ENCODE measurements at places on chromosomes 11 and 22.

- DNase-seq, result no peak
These were observed 711.6 kb downstream of the METTL15 start for GRCh38 chr11:28819741-28820140.

DNA sequence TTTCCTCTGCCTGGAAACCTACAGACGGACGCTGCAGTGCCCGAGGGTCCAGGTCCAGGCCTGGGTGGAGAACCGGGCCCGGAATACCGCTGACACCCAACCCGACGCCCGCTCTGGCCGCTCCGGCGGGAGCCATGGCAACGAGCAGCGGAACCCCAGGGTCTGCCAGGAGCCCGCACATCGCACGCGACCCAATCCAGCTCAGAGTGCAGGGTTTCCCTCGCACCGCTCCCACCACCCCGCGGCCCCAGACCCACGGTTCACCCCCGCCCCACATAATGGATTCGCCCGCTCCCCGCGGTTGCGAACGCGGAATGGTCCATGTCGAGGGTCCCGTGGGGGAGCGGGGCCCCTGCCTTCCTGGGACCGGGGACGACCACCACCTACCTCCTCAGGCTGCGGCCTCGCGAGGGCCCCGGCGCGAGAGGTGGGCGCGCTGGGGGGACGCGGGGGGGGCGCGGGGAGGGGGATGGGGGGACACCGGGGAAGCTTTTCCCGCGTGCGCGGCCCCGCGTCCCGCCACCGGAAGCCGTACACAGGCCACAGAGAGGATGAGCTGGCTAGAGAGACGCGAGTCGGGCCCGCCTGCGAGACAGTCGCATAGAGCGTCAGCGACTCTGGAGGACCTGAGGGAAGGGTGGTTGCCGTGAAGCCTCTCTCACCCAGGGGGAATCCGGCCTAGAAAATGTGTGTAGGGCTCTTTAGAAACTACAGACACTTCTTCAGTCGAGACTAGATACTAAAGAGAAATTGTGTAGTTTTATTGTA lies at the start of gene SSRP1:
Gene SSRP1, minus strand, starts transcription at position 550 of the 768 bp plus-strand sequence. CDS start 771 bp downstream, outside the sequence.
- DNase-seq, result peak; percentile 90

- no peak for DNase-seq
These were observed 8.5 kb upstream of the SCN2B start for GRCh38 chr11:118184784-118185579.

DNA sequence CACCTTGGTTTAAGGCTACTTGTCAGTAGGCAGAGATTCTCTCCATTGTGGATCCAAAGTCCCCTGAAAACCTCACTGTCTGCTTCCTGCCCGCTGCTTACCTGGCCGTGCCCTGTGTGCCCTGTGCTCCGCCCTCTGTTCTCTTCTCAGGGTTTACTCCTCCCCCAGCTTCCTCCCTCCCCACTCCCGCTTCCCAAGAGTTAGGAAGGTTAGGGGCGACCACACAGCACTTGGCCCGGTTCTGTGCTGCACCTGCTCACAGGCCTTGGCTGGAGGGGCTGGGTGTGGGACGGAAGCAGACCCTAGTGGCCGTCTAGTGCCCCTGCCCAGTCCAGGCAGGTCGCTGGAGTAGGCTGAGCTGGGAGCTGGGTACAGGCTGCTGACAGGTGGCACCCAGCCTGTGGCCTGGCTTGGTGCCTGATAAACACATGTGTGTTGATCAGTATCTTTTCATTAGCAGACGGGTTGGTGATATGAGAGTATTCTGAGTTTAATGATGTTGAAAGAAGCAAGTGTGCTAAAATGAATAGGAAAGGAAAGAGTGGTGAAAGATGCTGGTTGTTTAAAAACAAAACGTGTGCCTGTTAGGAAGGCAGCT lies 40.5 kb downstream of the GRAMD4 start:
- peak; percentile 81 for DNase-seq

DNA sequence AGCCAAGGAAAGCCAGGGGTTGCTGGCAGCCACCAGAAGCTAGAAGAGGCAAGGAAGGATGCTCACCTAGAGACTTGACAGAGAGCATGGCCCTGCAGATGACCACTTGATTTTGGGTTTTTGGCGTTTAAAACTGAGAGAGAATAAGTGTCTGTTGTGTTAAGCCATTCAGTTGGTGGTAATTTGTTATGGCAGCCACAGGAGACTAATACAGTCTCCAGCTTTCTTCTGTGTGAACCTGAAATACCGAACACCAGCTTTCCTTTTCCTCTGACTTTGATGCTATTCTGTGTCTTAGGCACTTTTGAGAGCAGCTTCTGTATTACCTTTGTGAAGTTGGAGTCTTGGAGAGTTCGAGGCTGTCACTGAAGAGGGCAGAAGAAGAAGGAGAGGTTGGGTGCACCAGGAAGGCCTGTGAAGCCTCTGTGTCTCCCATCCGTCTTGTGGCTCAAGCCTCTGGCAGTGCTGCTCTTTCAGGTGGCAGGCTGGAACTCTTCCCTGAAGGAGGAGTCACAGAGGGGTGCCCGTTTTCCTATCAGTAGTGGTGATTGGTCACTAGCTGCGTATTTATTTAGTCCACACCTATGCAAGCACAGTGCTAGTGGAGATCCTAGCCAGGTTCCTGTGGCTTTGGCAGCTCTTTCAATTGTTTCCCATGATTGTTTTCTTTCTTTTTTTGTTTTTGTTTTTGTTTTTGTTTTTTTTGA lies 2.5 kb downstream of the TBC1D22A start:
- no peak for DNase-seq

- no peak for DNase-seq
These were observed 30.4 kb upstream of the CD5 start for GRCh38 chr11:61071913-61072312.

- no peak for DNase-seq
These were observed 157.6 kb downstream of the PGR start for GRCh38 chr11:100972046-100972445.

- no peak for DNase-seq
These were observed 22.8 kb downstream of the MYO7A start for GRCh38 chr11:77150836-77151235.

- no peak for DNase-seq
These were observed 72.9 kb upstream of the SEPTIN5 start for GRCh38 chr22:19641254-19641982.

GRCh38 chr11:39434466-39434865 lies 2025.0 kb downstream of the LRRC4C start:
- DNase-seq, result no peak

DNA sequence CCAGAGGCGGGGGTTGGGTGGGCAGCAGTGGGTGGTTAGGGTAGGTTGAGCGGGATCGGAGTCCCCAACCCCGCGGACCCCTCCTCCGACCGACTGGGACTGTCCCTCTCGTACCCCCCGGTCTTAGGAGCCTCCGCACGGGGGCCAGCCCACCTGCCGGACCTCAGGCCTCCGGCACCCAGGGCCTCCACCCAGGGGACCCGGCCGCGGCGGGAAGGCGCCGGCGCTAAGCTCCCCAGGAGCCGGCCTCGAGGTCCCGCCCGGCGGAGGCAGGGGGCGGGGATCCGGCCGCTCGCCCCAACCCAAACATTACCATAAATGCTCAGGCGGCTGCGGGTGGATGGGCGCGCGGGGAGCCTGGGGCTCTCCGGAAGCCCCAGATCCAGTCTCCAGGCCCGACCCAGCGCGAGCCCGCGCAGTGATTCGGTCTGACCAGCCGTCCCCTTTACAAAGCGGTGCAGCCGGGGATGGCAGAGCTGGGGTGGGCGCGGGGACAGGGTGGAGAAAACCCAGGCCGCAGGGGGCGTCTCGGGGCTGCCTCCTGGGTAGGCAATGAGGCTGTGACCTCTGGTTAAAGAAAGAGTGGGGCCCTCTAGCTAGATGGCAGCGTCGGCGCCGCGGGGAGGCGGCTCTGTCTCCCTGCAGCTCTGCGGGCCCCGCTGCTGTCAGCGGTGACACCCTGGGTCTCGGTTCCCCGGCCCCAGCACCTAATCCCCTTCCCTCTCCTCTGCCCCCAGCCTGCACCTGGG lies 4.0 kb upstream of the MCAM start:
- DNase-seq, result no peak

GRCh38 chr11:132987936-132988335 lies 544.4 kb downstream of the OPCML start:
- DNase-seq, result no peak

DNA sequence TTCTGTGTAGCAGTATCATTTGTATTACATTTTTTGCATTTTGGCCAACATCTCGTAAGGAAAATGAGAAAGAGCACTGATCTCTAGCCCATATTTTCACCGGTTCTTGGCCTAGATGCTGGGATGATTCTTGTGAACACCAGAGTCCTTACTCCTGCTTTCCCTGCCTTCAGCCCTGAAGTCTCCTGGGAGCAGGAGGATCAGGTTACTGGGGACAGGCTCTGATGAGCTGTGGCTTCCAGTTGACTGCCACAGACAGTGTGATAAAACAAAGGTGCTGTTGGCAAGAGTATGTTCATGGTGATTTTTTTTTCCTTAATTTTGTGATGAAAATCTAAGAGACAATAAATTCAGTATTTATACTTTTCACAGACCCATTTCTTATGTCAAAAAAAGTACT lies 34.2 kb upstream of the ADSL start:
- DNase-seq, result no peak

DNA sequence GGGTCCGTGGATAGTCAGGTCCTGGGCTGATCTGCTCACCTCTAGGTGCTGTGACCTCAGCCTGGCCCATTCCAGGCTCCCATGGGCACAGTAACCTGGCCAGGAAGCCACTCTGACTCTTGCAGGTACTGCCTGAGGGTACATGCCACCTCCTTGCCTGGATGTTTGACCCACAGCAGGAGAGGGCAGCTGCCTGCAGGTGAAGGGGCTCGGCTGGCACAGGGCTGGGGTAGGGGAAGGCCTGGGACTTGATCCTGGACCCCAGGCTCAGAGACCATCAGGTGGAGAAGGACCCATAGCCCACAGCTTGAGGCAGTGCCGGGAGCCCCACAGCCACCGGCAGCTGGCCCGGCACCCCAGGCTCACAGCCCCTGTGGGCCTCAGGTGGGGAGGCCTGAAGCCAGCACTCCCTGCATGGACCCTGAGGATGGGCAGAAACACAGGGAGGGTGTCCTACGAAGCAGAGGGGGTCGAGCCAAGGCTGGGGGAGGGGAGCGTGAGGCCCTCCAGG lies 2.7 kb downstream of the LRRC56 start:
- DNase-seq, result no peak

GRCh38 chr22:23225724-23226496 lies 45.6 kb downstream of the BCR start:
- DNase-seq, result peak; percentile 15

DNA sequence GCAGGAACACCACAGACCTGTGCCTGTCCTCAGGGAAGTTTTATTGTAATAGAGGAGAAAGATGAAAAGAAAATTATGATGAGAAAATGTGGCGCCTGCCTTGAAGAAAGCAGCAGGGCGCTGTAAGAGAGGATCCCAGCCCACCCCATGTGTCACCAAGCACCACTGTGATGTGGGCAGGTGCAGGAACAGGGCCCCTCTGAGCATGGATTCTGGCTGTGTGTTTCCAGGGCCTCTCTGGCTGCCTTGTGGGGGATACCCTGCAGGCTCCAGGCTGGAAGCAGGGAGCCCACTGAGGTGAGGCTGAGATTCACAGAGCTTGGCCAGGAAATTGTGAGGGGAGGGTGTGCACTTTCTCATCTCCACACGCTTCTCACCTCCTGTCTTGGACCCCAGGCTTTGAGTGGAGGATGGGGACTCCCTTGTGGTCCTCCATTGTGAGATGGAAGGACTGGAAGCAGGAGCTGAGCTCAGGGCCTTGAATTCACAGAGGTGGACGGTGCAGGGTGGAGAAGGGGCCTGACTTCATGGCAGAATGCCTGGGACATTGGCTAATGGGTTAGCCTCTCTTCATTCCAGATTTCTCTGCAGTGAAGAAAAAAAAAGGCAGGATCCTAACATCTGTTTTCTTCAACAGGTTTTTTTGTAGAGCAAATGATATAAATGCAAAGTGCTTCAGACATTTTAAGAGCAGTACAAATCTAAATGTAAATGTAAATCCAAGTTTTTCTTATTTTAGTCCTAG lies 246.6 kb upstream of the B3GAT1 start:
- no peak for DNase-seq

DNA sequence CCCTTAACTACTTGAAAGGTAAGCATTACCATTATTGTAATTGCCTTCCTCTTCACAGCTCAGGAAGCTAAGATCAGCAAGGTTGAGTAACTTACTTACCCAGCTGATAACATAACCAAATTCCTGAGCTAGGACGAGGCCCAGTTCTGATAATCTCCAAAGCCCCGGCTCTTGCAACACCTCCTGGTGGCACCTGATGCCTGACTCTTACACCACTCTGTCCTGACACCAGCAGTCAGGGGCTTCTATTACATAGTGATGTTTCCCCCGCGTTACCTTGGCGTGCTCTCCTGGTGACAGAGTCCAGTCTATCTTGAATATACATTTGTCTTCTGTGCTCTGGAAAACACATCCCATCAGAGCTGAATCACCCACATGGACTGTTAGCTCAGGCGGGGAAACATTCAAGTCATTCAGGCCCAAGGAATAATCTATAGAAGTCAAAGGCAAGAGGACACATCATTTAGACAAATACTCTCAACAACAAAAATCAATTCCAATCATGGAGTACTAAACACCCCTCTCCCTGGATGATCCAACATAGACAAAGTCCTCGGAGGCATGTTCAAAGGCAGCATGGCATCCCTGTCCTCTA lies 12.6 kb downstream of the JAML start:
- no peak for DNase-seq

DNA sequence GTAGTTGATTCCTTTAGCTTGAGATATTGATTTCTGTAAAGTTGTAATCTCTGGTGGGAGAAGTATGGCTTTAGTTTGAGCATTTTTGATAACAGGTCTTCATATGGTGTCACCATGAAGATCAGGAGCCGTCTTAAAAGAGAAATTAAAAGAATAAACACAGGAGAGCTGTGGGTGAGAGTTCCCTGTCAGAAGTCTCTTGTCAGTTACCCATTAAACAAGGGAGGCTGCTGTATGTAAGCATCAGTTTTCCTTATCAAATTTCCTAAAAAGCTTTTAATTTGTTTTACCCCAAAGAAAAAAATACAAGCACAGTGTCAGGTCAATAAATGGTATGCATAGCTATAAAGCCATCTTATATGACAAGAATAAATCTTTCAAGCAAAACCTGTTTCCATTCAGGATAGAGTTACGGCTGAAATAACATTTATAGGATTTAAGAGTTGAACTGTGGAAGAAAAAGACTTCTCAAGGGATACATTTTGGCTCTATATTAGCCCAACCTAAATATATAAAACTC lies 767.5 kb downstream of the JRKL start:
- no peak for DNase-seq

GRCh38 chr22:23305321-23305910 lies 125.1 kb downstream of the BCR start:
- DNase-seq, result no peak

DNA sequence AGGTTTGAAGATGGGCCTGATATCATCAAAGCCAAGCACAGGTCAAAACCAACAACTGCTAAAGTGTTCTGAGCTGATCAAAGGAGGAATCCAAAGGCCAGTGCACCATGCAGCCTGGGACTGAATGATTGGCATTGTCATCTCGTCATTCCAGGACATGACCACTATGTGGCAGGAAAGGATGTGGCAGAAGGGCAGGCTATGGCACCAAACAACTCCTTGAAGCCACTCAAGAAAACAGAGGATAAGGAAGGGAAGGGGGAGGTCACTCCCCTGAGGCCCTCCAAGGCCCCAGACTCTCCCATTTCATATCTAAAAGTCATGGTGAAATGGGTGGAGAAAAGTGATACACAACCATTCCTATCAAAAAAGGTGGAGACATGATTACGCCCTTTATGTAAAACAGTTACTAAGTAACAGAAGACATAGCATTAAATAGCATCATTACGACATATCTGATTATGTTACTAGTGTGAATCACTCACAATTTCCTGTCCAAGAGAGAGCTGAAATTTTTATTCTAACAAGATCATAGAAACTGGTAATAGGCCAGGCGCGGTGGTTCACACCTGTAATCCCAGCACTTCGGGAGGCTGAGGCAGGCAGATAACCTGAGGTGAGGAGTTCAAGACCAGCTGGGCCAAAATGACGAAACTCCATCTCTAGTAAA lies 49.3 kb downstream of the AHNAK start:
- no peak for DNase-seq

GRCh38 chr11:78469896-78470295 lies 52.3 kb upstream of the GAB2 start:
- no peak for DNase-seq

Measured in COR-L47 (cell line).